ENCODE measurements at places on chromosomes 2 and 18.

DNA sequence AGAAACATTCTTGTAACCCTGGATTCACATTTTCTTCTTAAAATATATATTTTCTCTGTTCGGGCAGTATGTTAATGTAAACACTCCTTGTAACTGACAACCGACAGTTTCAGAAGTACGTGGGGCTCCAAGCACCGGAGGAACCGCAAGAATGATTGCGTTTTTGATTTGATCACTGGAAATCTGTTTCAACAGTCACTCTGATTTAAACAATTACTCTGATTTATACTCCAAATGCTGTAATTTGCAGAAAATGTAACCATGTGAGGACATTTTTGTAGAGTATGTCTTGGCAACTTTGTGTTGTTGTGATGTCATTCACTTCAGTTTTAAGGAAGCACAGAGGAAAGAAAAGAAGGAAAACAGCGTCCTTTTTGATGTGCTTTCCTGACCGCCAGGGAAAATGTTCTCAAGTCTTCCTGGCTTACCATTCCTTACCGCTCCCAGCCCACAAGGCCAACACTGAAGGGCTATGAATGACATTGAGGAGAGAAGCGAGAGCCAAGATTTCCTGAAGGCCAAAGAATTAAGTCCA, 77.7 kb downstream of the APOB start:
- DNase-seq, result no peak

- no peak for DNase-seq
Measured at GRCh38 chr18:42936289-42936688, 179.2 kb downstream of the RIT2 start.

DNA sequence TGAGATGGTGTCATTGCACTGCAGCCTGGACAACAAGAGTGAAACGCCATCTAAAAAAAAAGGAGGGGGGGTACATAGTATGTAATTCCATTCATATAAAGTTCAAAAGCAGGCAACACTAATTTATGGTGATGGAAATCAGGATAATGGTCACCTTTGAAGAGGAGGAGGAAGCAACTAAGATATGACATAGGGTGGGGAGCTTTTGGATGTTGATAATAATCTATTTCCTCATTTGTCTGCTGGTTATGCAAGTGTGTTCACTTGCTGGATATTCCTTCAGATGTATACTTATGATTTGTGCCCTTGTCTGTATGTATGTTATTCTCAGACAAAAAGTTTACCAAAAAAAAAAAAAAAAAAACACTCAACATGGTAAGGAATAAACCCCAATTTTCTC, 28.6 kb upstream of the ATIC start:
- DNase-seq, result no peak

GRCh38 chr2:66691031-66691965, 256.4 kb downstream of the MEIS1 start:
- DNase-seq, result no peak

DNA sequence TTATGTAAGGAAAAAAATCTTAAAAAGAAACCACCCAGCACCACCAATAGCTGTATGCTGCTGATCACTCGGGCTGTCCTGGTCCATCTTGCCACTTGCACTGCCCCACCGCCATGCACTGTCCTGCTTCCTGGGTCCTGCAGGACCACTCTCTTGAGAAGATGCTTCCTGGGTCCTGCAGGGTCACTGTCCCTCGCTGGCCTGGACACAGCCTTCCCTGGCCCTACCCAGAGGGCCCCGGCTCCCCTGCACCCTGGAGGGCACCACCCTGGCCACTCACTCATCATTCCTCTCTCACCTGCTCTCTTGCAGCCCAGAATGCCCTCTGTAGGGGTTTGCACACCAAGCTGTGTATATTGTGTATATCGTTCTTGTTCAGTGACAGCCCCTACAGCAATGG, 2.4 kb upstream of the OTOS start:
- DNase-seq, result no peak

GRCh38 chr2:179275253-179276012, 10.8 kb upstream of the SESTD1 start:
- no peak for DNase-seq

- DNase-seq, result no peak
Measured at GRCh38 chr18:3154214-3154613, 65.6 kb downstream of the MYOM1 start.

DNA sequence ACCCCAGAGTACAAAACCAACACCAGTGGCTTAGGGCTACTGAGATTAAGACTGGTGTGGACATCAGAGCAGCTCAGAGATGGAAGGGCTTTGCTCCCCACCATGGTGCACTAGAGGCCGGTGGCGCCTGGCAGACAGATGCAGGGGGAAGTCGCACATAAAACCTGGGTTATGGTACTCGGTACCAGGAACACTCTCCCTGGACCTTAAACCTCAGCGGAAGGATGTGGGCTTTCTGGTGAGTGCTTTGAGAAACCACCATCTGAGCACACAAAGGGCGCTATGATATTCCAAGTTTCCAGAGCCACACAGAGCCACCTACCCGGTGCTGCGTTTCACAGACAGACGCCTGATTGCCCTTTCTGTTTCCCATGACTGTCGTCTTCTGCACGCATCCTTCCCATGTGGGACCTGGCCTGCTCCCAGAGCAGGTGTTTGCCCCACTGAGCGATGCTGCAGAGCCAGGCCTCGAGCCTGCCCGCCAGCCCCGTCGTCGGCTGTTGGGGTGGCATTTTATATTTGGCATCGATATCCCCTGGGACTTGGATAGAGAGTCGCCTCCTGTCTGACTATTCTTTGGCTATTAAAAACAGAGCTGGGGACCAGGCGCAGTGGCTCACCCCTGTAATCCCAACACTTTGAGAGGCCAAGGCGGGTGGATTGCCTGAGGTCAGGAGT, 89.5 kb upstream of the ODC1 start:
- DNase-seq, result no peak

DNA sequence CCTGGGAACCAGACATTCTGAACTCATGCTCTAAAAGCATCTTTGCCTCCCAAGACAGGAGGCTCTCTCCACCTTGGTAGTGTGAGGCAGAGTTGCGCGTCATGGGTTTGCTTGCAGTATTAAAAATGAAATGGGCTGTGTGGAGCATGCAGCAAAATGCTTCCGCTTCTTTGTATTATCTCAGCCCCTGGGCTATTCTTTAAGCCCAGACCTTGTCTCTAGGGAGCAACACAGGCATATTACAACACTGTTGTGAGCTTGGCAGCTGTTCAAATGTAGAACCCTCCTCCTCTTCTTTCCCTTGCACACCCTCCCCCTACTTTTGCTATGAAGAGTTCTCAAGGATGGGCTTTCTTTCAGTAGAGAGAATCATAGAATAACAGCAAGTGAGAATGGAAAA, 185.1 kb upstream of the LHCGR start:
- DNase-seq, result no peak

DNA sequence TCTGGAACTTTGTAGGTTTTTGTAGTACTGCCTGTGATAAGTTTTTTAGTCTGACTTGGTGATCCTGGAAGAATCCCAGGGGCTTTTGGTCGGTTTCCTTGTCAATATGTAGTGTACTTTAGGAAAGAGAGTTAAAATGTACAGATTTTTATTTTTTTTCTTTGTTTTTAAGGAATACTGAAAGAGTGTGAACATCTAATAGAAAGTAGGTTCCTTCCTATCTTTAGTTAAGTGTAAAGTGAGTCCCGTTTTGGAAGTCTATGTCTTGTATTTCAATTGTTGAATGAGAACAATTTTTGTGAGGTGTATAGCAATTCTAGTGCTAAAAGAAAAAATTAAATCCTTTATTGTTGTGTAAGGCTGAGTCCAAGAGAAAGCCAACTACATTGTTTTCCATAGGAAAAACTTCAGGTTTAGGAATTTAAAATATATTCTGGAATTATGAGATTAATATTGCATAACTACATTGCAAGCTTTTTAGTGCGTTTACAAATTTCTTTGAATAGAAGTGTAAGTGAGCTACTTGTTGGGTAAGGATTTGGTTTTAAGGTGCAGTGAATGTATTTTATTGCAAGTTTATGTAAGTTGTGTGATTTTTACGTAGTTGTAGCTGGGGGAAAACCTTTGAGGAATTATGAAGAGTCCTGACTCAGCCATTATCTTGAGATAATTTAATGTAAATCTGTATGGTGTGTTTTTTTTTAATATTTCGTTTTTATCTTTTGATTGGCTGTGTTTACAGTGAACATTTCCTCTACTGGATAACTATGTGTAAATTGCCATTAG, 1.7 kb downstream of the VAPA start:
- no peak for DNase-seq

- no peak for DNase-seq
Measured at GRCh38 chr2:46569061-46569560, 89.7 kb downstream of the TMEM247 start.
